ENCODE measurements at places on chromosomes 11 and 22.

DNA sequence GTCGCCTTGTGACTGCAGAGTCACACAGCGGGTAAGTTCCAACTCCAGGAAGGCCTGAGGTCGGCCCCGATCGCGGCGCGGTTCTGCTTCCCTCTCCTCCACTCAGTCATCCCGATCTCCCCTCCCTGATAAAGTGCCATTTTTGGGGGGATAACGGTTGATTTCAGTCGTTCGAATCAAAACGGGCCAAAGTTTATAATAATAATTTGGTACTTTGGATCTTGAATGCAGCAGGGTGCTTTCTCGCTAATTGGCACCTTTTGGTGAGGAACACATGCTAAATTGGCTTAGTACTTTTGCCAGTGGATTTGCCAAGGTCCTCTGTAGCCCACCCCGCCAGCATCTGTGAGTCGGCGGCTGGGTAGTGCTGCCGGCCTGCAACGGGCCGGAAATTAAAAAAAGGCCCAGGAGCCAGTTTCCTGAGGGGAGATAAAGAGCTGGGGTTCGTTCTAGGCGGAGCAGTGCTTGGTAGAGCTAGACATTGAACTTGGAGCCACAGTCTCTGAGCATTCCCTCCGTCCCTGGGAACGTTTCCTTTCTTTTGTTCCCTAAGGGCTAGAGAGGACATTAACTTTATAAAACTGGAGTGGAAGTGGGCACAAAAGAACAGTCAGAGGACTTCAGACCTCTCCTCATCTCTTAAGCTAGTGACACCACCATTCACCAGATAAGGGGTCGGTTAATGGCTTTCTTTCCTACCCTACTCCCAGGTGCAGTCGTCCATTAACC, 997 bp downstream of the UBE2L3 start:
- DNase-seq = peak; percentile 28

DNA sequence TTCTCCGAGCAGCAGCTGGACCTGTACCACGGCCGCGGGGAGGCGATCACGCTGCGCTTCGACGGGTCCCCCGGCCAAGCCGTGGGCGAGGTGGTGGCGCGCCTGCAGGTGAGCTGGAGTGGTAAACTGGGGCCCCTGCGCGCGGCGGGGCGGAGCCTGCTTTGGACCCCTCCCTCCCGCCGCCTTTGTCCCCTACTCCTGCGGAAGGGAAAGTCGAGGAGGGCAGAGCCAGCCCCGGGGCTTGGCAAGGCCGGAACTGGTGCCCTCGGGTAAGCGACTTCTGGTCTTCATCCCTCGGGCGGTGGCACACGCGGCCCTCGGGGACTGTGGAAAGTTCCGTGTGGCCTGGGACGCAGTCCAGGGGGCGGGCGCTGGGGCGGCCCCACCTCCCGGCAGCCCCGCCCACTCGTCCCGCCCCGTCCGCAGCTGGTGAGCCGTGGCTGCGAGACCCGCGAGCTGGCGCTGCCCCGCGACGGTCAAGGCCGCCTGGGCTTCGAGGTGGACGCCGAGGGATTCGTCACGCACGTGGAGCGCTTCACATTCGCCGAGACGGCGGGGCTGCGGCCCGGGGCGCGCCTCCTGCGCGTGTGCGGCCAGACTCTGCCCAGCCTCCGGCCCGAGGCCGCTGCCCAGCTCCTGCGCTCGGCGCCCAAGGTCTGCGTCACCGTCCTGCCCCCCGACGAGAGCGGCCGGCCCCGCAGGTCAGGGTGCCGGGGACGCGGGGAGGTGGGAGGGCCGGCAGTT, 9.2 kb downstream of the SIPA1 start:
- no peak for DNase-seq

DNA sequence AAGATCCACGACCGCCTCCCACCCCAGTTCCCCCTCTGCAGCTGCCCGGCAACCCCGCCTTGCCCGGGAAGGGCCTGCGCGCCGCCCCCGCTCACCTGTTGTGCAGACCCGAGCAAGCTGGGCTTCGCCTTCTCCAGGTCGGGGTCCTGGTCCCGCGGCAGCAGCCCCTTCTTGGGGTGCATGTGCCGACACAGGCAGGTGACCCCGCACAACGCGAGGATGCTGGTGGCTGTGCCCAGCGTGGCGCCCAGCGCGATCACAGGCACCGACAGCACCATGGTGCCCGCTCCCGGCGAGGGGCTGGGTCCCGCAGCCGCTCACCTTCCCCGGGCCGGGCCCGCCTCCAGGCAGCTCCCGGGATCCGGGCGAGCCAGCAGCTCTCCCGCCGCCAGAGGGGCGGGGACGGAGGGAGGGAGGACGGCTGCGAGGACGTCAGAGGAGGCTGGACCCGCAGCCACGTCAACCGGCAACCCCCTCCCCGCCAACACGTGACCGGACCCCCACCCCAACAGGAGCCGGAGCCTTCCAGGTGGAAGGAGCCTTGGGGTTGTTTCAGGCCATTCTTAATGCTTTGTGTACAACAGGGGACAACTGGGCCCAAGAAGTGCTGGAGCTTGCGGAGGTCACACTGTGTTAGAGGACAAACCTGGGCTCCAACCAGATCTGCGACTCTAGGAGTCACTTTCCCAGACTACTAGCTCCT, at the start of gene SYT13:
Gene SYT13 (minus strand): TSS at position 412 of the 703 bp plus-strand sequence. CDS start 134 bp downstream, at position 278.
- DNase-seq = no peak

DNA sequence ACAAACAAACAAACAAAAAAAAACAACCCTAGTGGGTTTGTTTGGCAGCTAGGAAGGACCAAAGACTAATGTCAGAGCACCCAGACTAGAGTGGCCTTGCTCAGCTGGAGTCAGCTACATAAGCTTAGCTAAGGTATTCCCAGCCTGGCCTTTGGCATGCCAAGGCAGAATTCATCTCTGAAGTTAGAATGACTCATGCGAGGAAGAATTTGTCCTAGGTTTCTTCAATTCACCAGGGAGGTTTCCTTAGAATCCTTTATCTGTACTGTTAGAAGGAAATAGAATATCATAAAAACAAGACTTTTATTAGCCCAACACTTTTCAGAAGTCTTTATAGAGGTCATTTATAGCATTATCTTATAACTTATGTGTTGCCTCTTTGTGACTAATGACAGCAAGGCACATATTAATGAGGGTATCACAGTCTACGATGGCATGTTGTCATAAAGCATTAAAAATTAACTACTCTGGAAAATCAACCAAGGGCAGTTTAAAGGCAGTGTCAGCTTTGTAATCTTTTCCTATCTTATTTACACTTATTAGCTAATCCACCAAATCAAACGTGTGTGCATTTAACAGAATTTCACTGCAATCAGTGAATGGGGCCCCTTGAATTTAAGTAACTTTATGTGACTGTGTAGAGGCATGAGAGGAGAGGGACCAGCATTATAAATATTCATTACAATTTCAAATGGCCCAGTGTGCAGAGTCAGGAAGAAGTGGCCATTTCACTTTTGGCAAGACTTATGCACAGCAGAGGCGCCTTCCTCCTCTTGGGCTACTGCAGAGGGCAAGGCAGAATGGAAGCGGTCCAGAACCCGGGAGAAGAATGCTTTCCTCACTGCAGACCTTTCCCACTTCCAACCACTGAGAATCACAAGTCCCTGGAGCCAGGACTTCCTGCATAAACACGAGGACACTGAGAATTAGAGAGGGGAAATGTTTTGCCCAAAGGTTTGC, 36.3 kb downstream of the SLC5A1 start:
- DNase-seq = peak; percentile 72

DNA sequence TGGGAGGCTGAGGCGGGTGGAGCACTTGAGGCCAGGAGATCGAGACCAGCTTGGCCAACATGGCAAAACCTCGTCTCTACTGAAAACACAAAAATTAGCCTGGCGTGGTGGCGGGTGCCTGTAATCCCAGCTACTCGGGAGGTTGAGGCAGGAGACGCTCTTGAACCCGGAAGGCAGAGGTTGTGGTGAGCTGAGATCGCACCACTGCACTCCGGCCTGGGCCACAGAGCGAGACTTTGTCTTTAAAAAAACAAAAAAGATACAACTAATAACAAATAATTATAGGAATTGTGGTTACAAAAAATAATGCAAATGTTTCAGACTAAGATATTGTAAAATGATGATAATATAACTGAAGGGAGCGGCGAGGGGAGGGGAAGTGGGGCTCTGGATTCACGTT, 90.3 kb upstream of the RTL6 start:
- DNase-seq = no peak

- no peak for DNase-seq
Observed at GRCh38 chr11:88435415-88435814, 97.9 kb upstream of the CTSC start.

- DNase-seq = no peak
Observed at GRCh38 chr11:105910095-105910715, 111.8 kb downstream of the MSANTD4 start.

GRCh38 chr11:8204596-8204995, 35.8 kb upstream of the RIC3 start:
- no peak for DNase-seq

DNA sequence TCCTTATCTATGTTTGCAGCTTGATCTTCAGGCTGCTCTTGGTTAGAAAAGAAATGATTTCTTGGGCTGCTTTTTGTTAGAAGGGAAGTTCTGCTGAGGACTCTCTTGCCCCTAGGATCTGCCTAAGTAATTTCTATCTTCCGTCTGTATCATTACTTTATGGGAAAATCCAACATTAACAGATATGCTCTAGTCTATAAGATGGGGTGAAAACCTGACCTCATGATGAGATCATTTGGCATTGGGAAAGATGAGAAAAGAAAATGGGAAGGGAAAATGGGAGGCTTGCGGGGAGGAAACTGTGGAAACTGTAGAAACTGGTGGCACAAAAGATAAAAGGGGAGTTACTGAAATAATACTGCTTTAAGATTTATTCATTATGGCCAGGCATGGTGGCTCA, 63.6 kb downstream of the FDX1 start:
- no peak for DNase-seq

DNA sequence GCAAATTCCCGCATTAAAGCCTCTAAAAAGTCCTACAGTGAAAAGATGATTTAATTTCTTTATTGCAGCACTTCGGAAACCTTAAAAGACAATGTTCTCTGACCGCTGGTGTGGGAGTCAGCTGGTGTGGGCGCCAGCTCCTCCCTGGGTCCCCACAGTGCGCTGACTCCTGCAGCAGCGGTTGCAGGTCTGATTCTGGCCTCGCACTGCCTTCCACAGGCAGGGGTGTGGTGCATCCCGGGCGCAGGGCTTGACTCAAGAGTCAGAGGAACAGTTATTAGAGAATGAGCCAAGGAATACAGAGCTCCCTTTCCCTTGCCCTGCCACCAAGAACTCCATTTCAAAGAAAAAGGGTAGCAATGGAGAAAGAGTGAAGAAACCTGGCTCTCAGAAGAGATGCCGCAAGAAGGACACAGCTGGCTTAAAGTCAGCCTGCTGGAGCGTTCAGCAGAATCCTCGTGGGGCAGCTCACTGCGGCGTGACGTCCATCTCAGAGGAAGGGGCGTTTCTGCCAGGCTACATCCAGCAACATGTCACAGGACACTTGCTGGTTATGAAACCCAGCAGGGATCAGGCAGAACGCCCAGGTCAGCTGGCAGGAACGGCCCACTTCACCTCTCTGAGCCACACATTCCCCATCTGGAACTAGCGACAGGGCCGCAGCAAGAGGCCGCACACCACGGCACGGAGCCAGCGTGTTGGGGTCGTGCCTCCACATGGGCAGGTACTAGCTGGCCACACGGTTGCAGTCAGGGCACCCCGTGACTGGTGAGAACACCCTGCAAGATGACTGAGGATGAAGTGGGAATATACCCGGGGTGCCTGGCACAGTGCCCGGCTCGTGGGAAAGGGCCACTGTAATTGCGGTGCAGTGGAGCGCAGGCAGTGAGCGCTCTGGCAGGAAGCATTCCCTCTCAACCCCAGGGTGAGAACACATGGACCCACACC, 18.1 kb upstream of the EFCAB6 start:
- DNase-seq = peak; percentile 32

GRCh38 chr11:119029340-119030028, 1.2 kb downstream of the SLC37A4 start:
- DNase-seq = no peak

- DNase-seq = peak; percentile 76
Observed at GRCh38 chr22:36194971-36195370, 6.6 kb downstream of the APOL4 start.

- DNase-seq = no peak
Observed at GRCh38 chr11:65776710-65777141, 4.0 kb downstream of the AP5B1 start.

DNA sequence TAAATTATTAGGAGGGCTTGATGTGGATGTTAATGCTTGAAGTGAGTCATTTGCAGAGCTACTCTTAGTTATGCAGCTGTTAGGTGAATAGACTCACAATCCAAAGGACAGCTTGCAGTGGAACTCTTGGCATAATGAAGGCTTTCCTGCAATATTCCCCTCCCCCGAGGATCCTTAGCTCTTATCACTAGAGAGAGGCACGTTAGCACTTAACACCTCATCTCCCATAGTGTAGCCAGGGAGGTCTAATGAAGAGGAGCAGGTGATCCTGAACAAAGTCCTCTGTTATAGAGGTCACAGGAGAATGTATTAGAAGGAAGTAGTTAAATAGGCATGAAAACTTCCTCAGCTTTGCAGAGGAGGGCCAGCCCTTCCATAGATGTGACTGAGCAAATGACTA, 919.2 kb upstream of the FAT3 start:
- no peak for DNase-seq

DNA sequence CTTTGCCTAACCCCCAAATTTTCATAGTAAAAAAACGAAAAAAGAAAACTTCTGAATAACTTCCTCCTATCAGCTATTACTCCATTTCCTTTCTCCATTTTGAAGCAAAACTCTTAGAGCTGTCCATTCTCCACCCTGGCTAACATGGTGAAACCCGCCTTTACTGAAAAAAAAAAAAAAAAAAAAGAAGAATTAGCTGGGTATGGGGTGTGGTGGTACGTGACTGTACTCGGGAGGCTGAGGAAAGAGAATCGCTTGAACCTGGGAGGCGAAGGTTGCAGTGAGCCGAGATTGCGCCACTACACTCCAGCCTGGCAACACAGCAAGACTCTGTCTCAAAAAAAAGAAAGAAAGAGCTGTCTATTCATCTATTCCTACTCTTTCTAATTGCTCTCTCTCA, 11.3 kb upstream of the NXF1 start:
- no peak for DNase-seq

DNA sequence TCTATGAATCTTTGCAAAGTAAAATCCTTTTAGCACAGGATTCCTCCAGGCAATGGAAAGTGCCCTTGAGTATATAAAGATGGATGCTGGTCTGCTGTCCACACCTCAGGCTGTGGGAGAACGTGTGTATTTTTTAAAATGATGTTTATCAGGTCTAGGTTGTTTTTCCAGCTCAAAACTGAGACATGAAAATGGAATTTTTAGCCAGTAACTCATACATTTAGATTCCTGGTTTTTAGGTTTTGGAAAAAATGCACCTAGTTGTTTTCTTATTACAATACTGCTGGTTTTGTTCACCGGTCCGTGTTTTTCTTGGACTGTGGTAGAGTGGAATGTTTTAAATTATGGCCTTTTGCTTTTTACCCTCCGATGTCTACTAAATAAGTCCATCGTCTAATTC, 554.7 kb downstream of the SOX6 start:
- peak; percentile 24 for DNase-seq

- DNase-seq = peak; percentile 38
Observed at GRCh38 chr11:121240650-121241303, 51.8 kb upstream of the SC5D start.
